Activated T-cell treated with anti-CD3 and anti-CD28 coated beads, Interleukin-2, amount 50 U/mL, for 48 hours (primary cell): ENCODE measurements at places on chromosomes 2 and 18.

GRCh38 chr2:165081276-165081675 lies 122.6 kb downstream of the SCN3A start:
- no peak for DNase-seq

- no peak for DNase-seq
Measured at GRCh38 chr2:152126664-152127063, 27.8 kb upstream of the CACNB4 start.

- DNase-seq, result no peak
Measured at GRCh38 chr2:237706257-237706656, 78.9 kb downstream of the LRRFIP1 start.

DNA sequence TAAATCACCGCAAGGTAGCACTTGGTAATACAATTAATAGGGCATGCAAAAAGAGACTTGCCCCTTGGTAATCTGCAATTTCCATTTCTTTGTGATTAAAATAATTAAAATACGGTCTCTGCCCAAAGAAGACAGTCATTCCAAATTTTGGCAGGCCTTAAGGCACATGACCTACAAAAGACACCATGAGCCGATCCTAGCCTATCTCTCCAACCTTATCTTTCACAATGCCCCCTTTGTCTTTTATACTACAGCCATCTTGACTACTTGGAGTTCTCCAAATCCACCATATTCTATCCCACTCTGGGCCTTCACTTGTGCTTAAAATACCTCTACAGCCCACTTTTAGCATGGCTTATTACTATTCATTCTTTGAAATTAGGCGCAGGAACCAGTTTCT lies 23.3 kb downstream of the CFAP210 start:
- no peak for DNase-seq

DNA sequence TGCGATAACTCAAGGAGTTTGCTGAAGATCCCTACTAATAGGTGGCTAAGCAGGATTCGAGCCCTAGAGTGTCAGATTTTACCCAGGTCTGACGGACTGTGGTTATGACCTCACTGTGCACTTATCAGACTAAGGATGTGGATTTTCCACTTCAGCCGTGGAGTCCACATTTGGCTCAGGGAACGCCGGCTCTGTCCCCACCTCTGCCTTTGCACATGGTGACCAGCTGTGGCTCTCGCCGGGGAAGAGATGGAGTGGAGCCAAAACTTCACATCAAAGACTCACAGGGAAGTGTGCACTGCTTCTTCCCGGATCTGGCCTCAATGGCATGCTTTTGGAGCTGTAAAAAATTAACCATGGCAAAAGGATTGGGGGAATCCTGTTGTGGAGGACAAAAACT lies 249.3 kb upstream of the APCDD1 start:
- DNase-seq, result no peak

DNA sequence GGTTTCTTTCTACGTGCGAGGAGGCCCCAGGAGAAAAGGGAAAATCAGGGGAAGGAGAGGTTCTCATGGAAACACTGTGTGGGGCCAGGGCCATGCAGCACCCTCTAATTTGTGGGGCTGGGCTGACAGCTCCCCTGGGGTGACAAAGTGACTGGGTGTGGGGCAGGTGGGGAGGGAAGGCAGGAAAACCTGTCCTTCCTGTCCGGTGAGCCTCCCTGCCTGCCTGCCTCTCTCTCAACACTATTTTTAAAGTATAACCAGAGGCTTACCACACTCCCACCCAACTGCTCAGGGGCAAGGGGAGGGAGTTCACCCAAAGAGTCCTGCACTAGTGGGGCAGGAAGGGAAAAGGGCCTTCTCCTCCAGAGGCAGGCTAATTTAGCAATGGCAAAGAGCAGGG lies 10.5 kb upstream of the EPAS1 start:
- DNase-seq, result no peak

- no peak for DNase-seq
Measured at GRCh38 chr2:1553671-1554295, 140.5 kb downstream of the TPO start.

DNA sequence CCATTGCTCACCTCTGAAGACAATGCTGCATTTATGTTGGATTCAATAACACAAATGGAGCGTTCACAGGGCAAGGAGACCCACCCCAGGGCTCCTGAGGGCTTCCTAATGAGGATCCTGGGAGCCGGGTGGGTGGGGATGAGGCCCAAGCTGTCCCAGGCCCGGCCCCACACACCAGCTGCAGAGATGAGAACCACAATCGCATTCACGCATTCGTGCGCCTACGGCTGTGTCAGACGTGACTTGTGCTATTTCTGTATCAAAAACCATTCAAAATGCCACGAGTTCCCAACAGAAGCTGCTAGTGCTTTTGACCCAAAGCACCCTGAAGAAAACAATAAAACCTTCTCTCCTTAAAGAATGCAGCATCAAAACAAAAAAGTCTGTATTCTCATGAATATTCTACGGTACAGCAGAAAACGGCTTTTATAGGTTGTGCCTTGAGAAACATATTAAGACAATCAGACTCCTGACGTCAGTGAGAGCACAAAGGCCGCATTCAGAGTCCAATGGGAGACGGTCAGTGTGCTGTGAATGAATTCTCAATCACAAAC lies 205.4 kb downstream of the HDAC4 start:
- DNase-seq, result no peak

DNA sequence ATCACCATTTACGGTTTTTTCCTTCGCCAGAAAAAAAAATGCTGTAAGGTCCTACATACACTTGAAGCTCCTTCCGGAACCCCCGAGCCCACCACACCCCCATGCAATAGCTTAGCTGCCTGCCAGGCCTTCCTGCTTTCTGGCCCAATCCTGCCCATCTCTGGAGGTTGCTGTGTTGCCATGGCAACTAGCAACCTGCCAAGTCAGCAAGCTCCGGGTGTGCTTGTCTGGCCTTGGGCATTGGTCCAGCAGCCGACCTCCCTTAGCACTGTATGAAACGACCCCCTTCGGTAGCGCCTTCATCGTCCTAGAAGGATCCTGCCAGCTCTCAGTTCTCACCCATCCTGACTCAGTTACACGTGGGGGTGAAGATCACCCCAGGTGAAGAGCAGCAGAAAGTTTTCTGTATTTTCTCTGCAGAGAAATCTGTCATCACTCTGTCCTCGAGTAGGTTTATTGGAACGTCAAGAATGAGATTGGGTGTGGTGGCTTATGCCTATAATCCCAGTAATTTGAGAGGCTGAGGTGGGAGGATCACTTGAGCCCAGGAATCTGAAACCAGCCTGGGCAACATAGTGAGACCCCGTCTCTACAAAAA lies 47.4 kb upstream of the MTCL1 start:
- DNase-seq, result no peak

GRCh38 chr18:79962835-79963657 lies 1.4 kb upstream of the HSBP1L1 start:
- peak; percentile 67 for DNase-seq

DNA sequence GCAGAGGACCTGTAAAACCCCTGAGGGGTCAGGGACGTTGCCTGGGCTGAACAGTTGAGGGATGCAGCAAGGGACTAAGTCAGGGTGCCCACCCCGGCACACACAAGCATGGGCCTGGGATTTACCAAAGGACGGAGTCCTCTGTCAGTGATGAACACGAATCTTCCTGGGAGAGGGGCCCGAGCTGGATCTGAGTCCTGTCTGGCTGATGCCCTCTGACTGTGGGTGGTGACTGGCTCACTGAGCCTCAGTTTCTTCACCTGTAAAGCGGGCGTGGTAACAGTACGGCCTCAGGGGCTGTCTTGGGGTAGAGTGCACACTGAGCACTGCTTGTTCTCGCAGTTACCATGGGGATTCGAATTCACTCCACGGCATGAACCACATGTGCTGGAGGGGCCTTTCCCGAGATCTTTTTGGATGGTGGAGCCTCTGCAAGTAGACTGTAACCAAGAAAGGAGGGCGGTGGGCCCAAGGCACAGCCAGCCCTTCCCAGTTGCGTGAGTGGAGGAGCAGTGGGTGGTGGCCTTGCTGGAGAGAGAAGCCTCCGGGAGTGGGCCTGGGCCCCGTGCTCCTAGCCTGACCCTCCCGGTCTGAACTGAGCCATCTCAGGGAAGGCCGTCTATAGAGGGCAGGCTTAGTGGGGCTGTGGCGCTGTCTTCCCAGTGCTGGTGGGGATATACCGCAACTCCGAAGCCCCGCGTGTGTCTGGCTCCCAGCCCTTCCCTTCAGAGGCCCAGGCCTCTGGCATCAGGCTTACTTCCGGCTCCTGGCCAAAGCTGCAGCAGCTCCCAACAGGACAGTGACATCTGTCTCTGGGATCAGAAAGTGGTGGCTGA lies 130.8 kb upstream of the HS6ST1 start:
- DNase-seq, result peak; percentile 10

DNA sequence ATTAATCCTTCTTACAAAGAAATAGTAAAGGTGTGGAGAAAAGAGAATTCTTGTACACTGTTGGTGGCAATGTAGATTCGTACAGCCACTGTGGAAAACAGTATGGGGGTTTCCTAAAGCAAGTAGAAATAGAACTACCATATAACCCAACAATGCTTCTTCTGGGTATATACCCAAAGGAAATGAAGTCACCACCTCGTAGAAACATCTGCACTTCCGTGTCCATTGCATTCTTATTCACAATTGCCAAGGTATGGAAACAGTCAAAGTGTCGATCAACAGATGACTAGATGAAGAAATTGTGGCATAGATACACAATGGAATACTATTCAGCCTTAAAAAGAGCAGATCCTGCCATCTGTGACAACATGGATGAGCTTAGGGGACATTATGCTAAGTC lies 93.4 kb upstream of the TGIF1 start:
- DNase-seq, result no peak

- DNase-seq, result no peak
Measured at GRCh38 chr2:65309699-65310098, 82.1 kb downstream of the ACTR2 start.

GRCh38 chr2:46672752-46673151 lies 193.4 kb downstream of the TMEM247 start:
- DNase-seq, result no peak

- no peak for DNase-seq
Measured at GRCh38 chr2:202610380-202610779, 24.4 kb upstream of the FAM117B start.

- DNase-seq, result no peak
Measured at GRCh38 chr2:32678825-32679224, 51.0 kb downstream of the TTC27 start.

DNA sequence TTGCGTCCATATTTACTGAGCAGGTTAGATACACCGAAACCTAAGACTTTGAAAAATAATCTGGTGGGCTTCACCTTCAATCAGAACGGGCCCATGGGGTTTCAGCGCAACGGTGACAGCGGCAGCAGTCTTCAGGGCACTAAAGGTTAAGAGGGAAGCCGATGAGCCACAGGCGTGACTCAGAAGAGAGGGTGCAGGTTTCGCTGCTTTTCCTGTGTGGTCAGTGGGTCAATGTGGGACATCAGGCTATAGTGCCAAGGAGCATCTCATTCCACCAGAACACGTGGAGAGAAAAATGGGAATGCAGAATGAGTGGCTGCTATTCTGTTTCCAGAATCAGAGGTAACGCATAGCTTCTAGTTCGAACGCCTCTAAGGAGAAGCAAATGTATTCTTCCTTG lies 8.9 kb downstream of the PTGR3 start:
- no peak for DNase-seq

GRCh38 chr18:34806527-34806926 lies 96.4 kb downstream of the DTNA start:
- no peak for DNase-seq

DNA sequence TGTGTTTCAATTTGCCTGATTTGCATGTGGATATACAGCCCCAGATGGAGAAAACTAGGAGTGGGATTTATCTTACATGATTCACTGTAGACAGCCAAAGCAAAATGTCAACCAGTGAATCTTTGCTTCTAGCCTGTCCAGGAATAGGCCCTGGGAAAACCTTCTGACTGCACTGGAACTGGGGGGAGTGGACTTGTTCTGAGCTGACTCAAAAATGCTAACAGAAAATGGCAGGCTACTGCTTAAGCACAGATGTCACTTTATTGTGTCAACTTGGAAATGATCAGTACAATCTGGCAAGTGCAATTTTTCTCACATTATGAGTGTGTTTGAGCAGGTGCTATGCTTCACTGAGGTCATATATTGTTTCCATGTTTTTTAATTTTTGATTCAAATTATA lies 593.7 kb downstream of the NRXN1 start:
- DNase-seq, result no peak

DNA sequence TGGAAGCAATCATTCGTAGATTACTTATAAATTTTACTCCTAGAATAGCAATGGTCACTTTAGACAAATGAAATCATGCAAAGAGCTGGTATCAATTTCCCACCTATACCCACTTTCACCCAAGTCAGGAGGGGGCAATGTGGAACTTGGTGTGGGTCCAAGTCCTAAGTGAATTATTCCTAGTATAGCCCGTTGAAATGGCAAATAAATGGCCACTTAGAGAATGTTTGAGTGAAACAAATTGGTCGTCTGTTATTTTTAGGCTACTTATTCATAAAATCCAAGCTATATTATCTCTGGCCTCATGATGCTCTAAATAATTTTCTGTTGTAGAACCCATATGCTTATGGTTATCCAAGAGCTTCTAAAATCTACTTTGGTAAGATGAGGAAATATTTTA lies 98.1 kb downstream of the MYO3B start:
- DNase-seq, result no peak

DNA sequence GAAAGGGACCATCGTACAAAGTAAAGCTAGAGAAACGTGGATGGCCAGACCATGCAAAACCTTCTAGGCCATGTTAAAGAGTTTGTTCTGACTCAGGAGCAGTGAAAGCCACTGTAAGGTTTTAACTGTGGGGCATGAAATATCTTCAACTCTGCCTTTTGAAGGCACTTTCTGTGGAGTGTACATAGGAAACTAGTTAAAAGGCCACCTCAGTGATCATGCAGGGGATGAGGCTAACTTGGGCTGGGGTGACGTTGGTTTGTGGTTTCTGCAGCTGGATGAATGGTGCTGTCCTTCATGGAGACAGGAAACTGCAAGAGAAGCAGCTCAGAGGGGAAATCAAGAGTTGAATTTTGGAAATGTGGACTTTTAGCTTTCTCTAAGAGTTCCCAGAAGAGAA lies 190.7 kb downstream of the CDCA7 start:
- DNase-seq, result no peak

GRCh38 chr2:236210536-236210935 lies 42.4 kb upstream of the GBX2 start:
- no peak for DNase-seq
